ENCODE measurements at places on chromosomes 5 and 9.

GRCh38 chr9:117656002-117656401 is 48.2 kb upstream of the TLR4 start:
- DNase-seq, result no peak

- no peak for DNase-seq
These were observed 337.1 kb downstream of the GADD45G start for GRCh38 chr9:89941875-89942274.

DNA sequence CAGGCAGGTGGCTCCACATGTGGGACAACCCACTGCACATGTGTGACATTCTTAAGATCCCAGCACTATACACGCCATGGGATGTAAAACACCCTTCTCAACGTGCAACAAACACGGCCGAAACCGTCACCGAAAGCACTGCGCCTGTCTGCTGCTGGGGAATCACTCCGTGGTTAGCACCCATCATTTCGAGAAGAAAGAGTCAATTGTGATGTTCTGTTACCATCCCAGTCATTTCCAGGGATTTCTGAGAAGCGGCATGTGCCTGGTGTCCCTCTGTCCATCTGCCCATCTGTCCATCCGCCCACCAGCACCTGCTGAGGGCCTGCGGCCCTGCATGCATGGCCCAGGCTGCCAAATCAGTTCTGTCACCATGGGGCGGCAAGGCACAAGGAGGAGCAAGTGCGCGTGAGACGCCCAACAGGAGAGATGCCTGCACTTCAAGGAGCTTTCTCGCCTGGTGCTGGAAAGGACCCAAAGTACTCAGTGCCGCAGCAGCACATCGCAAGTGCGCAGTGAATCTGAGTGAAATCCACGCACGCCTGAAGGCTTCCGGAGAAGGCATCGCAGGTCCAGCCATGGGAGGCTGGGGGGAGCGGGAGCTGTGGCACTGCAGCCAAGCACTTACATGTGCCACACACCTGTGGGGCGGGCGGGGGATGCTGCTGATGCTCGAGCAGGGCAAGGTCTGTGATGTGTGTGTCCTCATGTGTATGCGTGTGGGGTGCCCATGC is 38.0 kb downstream of the VAV2 start:
- DNase-seq, result no peak

GRCh38 chr5:18195910-18196309 is 561.6 kb downstream of the TAF11L14 start:
- DNase-seq, result no peak

DNA sequence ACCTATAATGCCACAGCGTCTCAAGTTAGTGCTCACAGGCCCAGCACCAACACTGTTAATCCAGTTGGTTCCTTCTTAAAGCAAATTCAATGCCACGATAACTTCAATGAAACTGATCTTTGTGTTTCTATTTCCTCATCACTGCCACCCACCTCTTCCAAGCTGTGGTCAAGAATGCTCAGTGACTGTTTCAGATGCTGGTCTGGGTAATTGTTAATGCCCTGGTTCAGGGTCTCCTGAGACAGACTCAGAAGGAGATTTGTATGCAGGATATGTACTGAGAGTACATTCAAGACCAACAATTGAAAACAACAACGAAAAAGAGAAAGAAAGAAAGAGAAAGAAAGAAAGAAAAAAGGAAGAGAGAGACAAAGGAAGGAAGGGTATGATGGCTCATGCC is 505.3 kb downstream of the TLE4 start:
- no peak for DNase-seq

DNA sequence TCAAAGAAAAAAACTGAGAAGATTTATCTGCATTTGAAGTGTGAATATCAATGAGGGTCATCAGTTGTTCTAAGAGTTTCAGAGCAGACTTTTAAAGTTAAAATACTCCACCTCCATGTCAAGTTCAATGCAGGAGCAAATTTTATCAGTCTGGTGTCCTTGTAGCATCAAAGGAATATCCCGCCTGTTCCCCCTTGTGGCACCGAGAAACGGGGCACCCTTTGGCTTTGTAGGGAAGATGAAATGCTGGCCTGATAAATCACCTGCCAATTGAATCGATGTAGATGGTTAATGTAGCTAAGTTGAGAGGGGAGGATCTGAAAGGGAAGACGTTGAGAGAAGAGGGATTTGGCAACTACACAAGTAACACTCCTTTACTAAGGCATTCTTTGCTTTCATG is 714.5 kb downstream of the EFNA5 start:
- DNase-seq, result no peak

DNA sequence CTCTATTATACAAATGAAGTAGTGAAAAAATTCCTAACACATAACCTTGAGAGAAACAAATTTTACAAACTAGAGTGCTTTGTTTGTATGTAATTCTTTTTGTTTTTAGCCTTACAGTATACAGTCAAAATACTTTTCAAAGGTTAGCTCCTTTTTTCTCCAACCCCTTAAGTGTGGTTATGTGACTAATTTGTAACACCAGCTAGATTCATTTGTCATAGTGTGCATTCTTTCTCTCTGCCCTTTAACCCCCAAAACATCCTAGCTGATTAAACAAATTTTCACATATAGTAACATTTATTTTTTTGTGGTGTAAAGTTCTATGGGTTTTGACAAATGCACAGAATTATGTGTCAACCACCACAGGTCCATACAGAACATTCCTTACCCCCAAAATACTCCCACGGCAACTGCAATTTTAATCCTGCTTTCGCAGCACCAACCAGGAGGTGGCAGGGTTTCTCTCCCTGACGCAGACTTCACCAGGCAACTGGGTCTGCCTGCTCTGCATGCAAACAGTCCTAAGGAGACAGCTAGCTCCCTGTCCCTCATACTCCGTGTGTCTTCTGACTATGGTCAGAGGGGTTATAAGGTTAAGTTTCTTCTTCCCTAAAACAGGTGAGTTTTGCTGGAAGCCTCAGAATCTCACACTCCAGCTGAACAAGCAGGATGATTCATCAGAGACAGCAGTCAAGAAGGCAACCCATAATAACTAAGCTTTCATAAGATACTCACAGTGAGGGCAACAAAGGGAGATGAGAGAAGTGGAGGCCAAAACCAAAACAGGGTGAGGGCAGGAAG is 44.5 kb upstream of the NR5A1 start:
- peak; percentile 22 for DNase-seq

- no peak for DNase-seq
These were observed 148.3 kb upstream of the GHR start for GRCh38 chr5:42274913-42275312.

GRCh38 chr5:66830636-66831035 is 234.4 kb downstream of the MAST4 start:
- DNase-seq, result no peak

DNA sequence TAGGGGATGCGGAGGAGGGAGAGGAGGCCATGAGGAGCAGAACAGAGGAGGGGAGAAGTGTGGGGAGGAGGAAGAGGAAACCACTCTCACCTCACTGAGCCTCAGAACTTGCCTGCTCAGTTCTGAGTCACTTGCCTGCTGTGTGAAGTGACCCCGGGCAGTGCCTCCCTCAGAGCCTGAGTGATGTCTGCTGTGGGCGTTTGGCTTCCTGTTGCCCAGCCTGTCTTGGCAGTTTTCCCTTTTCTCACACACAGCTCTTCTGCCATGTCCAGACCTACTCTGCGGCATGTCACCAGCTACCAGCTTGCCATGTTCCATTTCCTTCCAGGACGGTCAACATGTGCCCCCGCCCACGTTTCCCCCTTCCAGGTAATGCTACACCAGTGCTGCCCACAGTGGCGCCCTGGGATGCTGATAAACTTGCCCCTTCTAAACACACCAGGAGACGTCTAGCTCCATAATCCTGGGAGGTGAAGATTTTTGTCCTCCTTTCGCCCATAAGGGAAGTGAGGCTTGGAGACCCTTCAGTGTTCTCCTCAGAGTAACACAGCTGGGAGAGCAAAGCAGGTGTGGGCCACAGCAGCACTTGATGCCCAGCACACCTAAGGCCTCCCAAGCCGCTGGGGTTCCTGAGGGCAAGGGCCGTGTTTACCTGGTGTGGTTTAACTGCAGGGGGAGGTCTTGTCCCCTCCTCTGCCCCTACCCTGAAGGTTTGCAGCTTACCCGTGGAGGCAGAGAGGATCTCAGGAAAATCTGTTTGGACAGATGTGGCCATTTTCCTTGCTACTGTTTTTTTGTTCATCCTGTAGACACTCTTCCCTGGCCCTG is 63.8 kb upstream of the RNF130 start:
- DNase-seq, result peak; percentile 92

DNA sequence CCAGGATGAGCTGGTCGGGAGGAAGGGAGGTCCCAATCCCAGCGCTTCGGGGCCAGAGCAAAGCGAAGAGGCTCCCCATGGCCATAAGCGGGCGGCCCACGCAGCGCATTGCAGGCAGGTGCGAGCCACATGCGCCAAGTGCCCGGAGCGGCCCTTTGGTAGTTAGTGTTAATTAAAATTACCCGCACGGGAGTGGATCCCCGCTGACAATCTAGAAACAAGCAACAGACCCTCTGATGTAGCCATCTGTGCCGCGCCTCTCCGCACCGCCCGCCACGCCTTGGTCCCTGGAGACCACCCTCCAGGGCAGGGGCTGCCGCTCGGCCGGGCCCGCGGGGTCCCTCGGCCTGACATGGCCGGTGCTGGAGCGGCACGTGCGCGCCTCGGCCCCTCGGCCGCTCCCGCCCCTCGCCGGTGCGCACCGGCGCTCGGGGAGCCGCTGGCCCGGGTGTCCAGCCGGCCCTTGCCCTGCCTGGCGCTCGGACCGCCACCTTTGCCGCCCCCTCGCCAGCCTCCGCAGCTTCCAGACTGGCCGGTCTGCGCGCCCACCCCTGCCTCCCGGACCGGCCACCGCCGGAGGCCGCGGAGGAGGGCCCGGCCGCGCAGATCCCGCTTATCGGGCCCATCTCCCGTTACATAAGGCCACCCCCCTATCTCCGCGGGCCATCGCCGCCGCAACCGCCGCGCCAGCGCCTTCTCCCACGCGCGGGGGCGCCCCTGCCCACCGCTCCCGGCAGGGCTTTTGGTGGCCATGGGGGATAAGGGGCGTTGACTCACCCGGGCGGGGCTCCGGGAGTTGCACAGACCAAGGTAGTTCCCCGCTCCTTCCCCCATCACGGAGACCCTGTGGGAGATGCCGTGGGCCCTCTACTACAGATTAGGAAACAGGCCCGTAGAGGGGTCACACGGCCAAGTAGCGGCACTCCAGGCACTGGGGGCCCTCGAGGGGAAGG is 1.9 kb upstream of the IL13 start:
- DNase-seq, result peak; percentile 9

DNA sequence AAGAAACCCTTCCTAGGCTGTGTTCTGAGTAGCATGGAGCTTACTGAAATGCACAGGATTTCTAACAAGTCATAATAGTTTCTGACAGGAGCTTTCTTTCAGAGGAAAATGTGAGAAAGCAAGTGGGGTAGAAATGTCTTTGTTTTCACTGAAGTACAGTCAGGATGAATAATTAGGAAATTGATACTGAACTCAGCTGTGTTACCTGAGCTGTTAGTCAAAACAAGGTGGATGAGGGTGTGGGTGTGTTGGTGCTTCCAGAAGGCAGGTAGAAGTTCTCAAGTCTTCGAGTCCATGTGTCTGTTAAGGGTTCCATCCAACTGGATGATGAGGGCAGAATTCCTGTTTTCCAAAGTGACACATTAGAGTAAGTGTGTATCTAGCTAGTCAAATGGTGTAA is 122.4 kb downstream of the BASP1 start:
- DNase-seq, result no peak

DNA sequence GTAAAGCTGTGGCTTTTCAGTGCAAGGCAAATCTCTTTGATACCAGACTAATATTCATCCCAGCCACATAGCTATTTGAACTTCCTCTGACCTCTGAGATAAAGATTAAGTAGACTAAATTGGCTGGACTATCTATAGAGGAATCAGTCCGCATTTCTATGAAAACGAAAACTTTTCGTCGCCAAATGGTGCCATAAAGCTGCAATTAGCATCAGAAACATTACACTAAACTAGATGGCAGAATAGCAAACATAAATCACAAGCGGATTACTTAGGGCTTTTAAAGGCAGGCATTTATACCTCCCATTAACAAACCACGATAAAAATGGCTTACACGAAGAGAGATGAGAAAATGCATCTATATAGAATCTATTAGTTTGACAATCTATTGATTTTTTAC is 1009.7 kb upstream of the CDH6 start:
- DNase-seq, result no peak

DNA sequence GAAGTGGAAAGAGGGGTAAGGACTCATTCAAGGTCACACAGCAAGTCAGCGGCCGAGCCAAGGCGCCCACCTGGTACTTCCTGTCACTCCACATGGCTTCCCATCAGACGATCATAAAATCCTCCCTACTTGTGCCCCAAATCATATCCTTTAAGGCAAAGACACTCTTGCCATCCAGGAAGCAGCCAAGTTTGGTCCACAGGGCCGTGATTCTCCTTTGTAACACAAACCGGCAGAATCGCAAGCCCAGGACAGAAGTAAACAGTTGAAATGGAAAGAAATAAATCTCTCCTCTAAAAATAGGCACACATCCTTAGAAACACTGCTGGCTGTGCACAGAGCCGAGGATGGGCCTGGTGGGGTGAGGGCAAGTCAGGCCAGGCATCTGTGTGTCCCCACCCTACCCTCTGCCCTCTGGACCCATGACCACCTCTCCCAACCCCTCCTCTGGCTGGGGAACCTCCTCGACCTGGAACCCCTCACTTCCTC is 30.5 kb downstream of the TMOD1 start:
- DNase-seq, result no peak

- DNase-seq, result no peak
These were observed 740.2 kb downstream of the TLR4 start for GRCh38 chr9:118444403-118444802.

DNA sequence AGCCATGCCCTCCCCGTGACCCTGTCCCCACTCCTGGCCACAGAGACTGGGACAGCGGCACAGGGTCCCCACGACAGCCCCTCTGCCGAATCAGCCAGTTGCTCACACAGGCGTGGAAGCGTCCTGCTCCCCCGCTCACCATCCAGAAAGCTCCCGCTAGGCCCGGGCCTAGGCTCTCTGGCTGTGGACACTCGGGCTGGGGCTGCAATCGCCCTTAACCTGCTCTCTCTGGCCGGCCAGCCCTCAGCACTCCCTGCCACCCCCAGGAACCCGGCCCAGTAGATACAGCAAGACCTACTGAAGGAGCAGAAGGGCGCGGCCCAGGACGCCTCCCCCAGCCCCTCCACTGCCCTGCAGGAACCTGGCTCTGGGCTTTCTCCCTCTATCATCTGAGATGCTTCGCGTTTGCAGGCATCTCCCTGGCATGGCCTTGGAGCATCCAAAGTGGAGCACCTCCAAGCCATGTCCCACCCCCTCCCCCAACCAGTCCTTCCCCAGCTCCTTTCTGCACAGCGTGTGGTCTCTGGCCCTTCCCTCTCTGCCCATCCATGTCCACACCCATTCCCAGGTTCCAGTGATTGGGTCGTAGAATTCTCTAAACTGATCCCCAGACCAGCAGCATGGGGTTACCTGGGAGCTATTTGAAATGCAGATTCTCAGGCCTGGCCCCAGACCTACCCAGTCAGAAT is 113.7 kb upstream of the LMX1B start:
- DNase-seq, result no peak

DNA sequence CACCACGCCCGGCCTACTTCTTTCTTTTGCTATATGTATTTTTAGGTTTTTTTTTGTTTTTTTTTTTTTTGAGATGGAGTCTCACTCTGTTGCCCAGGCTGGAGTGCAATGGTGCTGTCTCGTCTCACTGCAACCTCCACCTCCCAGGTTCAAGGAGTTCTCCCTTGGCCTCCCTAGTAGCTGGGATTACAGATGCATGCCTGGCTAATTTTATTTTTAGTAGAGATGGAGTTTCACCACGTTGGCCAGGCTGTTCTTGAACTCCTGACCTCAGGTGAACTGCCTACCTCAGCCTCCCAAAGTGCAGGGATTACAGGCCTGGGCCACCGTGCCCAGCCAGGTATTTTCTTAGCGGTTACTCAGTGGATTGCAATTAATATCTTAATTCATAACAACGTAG is 23.9 kb upstream of the C5orf24 start:
- DNase-seq, result no peak

Measured in suppressor macrophage treated with lipopolysaccharide for 4 hours (primary cell).